Activated naive CD8-positive, alpha-beta T cell treated with anti-CD3 and anti-CD28 coated beads for 36 hours (primary cell): ENCODE measurements at places on chromosomes 5 and 9. TPM values are rescaled to one million over a fixed set of nuclear protein-coding genes. Genes with fewer than 3 reads are reported as not detected.

GRCh38 chr5:163473635-163474243 is 13.3 kb downstream of the HMMR start:
- peaks cover 54% of the 10 kb centered on the region for H3K36me3 ChIP-seq
- H3K4me1 ChIP-seq, result peaks cover 4% of the 10 kb centered on the region
- H3K27me3 ChIP-seq, result no peaks in the 10 kb centered on the region
- no peak overlapping the region for H3K27ac ChIP-seq
- H3K4me3 ChIP-seq, result no peak overlapping the region

DNA sequence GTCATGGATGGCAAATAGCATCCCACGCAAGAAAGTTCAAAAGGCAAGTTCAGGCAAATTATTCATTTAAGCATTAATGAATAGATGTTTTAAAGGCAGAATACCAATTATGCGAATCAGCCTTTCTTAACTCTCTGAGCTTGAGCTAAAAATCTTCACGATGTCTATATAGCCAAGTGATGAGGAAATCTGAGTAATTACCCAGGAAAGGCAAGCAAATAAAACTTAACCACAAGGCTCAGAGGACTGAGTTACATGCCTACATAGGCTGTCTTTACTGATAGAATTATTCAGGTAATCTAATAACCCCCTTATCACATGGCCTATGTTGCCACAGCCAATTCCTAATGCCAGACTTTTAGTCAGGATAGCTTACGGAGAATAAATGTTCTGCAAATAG is 120.8 kb upstream of the MTAP start:
- no peak for DNase-seq
- no peaks in the 10 kb centered on the region for H3K27me3 ChIP-seq

- no peaks in the 10 kb centered on the region for H3K36me3 ChIP-seq
- peaks cover 7% of the 10 kb centered on the region for H3K4me1 ChIP-seq
- H3K27ac ChIP-seq, result no peak overlapping the region
- H3K27me3 ChIP-seq, result peaks cover 13% of the 10 kb centered on the region
- DNase-seq, result no peak
- H3K4me3 ChIP-seq, result no peak overlapping the region
Measured at GRCh38 chr5:114450437-114450836, 88.6 kb downstream of the KCNN2 start.

ODF2 gene
- total RNA-seq, result 76.1 TPM

GALNT12 gene
- 10.9 TPM for total RNA-seq

OR1J2 gene
- total RNA-seq, result 0.23 TPM

GRCh38 chr9:119795395-119795794 is 426.2 kb upstream of the BRINP1 start:
- H3K27ac ChIP-seq, result no peak overlapping the region
- DNase-seq, result no peak
- no peaks in the 10 kb centered on the region for H3K27me3 ChIP-seq
- no peaks in the 10 kb centered on the region for H3K36me3 ChIP-seq
- H3K4me1 ChIP-seq, result no peaks in the 10 kb centered on the region
- no peak overlapping the region for H3K4me3 ChIP-seq

- no peaks in the 10 kb centered on the region for H3K4me1 ChIP-seq
- no peaks in the 10 kb centered on the region for H3K27me3 ChIP-seq
- no peak for DNase-seq
- H3K27ac ChIP-seq, result no peak overlapping the region
- no peak overlapping the region for H3K4me3 ChIP-seq
Measured at GRCh38 chr5:68041293-68041692, 174.3 kb upstream of the PIK3R1 start.

GRCh38 chr9:89889865-89890264 is 285.1 kb downstream of the GADD45G start:
- no peak for DNase-seq
- H3K36me3 ChIP-seq, result no peaks in the 10 kb centered on the region
- no peak overlapping the region for H3K4me3 ChIP-seq
- no peak overlapping the region for H3K27ac ChIP-seq

GRCh38 chr9:136206602-136207275 is 1.8 kb upstream of the LHX3 start:
- H3K36me3 ChIP-seq, result peaks cover 8% of the 10 kb centered on the region
- no peak for DNase-seq
- H3K27ac ChIP-seq, result no peak overlapping the region
- H3K4me1 ChIP-seq, result no peaks in the 10 kb centered on the region

GRCh38 chr5:44645502-44645901 is 163.2 kb upstream of the MRPS30 start:
- no peaks in the 10 kb centered on the region for H3K4me1 ChIP-seq
- no peak overlapping the region for H3K27ac ChIP-seq
- no peak overlapping the region for H3K4me3 ChIP-seq
- no peaks in the 10 kb centered on the region for H3K36me3 ChIP-seq
- DNase-seq, result no peak

DNA sequence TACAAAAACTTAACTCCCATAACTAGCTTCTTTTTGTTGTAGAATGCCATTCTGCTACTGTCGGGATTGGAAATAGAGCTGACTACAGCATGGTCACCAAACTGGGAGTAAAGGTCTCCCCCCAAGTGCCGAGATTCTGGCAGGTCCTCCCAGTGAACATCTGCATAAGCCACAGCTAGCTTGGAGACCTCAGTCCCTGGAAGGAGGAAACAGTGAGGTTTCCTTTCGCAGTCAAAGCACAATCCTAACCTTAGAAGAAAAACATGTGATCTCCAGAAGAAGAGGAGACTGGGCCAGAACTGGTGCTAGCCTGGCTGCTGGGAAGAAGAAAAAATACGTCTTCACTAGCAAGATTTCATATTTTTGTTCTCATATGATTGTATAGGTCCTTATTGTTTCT is 127.4 kb downstream of the SCAMP1 start:
- DNase-seq, result no peak
- no peaks in the 10 kb centered on the region for H3K27me3 ChIP-seq
- H3K4me3 ChIP-seq, result no peak overlapping the region

GRCh38 chr9:36833954-36834353 is 200.1 kb downstream of the PAX5 start:
- no peak overlapping the region for H3K4me3 ChIP-seq
- no peaks in the 10 kb centered on the region for H3K4me1 ChIP-seq
- H3K27me3 ChIP-seq, result peaks cover 5% of the 10 kb centered on the region
- H3K27ac ChIP-seq, result no peak overlapping the region

DNA sequence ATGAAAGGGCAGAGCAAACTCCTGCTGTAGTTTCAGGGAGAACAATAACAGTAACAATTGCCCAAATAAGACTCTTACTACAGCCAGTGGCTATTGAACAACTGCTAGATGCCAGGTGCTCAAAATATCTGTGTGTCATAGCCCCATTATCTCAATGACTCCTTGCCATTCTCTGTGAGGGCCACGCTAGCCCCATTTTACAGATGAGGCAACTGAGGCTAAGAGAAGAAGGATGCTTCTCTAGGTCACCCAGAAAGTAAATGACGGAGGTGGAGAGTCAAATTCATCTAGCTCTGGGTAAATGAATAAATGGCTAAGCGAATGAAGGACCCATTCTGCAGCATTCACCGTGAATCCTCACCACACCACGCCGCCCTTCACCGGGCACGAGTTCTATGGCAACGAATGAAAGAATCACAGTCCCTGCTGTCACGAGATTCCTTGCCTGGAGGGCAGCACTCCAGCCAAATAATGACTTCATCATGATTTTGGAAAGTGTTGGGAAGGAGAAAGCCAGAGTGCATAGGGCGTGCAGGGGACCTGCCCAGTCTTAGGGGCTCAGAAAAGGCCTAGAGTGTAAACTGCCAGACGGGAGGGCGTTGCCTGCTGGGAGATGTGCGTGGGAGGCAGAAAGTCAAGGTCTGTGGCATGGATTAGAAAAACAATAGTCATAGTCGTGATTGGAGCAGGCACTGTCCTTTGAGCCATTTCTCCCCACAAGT is 147.2 kb downstream of the C9orf50 start:
- H3K4me3 ChIP-seq, result no peak overlapping the region
- H3K4me1 ChIP-seq, result peaks cover 22% of the 10 kb centered on the region
- peaks cover 3% of the 10 kb centered on the region for H3K36me3 ChIP-seq
- no peak overlapping the region for H3K27ac ChIP-seq

LMX1B gene
- total RNA-seq, result not detected

TYRP1 gene
- total RNA-seq, result not detected

DNA sequence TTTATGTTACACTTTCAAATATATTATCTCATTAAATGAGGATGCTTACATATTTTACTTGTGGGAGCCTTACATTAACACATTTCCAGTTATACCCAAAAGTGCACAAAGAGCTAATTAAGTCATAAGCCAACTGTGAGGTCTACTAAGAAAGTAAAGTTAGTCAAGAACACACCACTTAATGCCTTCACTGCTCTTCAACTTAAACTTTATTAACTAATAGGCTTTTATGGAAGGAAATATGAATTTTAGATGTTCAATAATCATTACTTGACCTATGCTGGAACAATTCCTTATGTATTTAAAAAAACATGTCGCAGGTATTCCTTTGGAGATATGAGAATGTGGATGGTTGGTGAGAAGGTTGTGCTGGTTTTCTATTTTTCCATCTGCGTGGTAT is 3.4 kb downstream of the ST8SIA4 start:
- H3K4me3 ChIP-seq, result peak overlapping the region; percentile 87
- H3K27ac ChIP-seq, result peak overlapping the region; percentile 99
- H3K27me3 ChIP-seq, result no peaks in the 10 kb centered on the region

DNA sequence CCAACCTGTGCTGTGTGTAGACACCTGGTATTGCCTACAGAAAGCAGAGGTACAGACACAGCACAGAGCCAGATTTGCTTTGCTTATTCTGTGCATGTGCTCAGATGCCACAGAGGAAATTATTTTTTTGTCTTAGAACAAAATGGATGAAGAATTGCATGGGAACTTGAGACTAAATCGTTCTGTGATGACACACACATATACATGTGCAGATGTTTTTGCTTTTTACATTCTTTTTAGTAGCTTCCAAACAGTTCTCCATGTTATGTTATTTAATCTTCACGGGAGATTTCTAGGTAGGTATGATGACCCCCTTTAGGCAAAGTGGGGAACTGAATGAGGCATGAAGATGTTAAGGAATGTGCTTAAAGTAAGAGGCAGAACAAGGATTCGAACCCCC is 221.5 kb upstream of the PANK3 start:
- H3K27ac ChIP-seq, result no peak overlapping the region
- peaks cover 33% of the 10 kb centered on the region for H3K4me1 ChIP-seq
- H3K27me3 ChIP-seq, result peaks cover 19% of the 10 kb centered on the region
- H3K4me3 ChIP-seq, result no peak overlapping the region
- H3K36me3 ChIP-seq, result no peaks in the 10 kb centered on the region
- no peak for DNase-seq

DNA sequence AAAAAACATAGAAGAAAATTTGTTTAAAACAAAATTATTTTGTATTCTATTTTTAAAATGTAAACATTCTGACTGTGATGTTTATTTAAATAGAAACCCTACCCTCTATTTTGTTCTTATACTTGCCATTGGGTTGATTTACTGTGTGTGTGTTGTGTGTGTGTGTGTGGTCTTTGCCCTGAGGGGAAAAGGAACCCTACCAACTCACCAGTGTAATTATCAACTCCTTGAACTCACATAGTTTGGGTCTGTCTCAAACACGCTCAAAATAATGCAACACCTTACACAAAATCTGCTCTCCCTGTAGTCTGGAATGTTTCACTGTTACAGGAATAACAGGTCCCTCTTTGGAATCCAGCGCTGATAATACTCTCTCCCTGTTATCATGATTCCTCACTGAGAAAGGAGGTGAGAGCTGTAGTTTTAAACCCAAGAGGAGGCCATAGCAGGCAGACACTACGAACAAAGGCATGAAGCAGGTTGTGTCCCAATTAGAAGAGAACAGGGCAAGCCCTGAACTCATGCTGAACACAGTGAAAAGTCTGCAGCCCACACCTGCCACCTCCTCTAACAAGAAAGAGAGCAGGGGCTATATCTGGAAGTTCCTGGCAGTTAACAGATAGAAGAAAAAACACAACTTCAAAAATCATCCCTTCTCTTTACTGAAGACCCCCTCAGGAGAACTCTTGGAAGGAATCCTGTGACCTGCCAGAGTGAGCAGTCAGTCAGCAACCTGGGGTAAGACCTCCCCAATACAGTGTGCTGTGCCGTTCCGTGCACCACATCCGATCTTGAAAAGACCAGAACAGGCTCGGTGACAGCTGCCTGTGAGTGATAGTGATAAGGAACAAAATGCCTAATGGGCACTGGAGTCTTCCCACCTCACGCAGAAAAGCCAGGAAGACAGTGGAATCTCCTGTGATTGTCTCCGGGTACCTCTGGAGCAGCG is 608.1 kb upstream of the ADAMTS16 start:
- H3K27ac ChIP-seq, result no peak overlapping the region
- no peaks in the 10 kb centered on the region for H3K36me3 ChIP-seq
- no peak overlapping the region for H3K4me3 ChIP-seq
- no peaks in the 10 kb centered on the region for H3K4me1 ChIP-seq
- DNase-seq, result no peak

GRCh38 chr5:862367-863243 is 11.8 kb upstream of the ZDHHC11 start:
- H3K27me3 ChIP-seq, result no peaks in the 10 kb centered on the region
- no peak overlapping the region for H3K27ac ChIP-seq
- H3K36me3 ChIP-seq, result peaks cover 9% of the 10 kb centered on the region

GRCh38 chr5:32100691-32101302 is 73.3 kb downstream of the GOLPH3 start:
- no peak for DNase-seq
- no peaks in the 10 kb centered on the region for H3K27me3 ChIP-seq
- no peaks in the 10 kb centered on the region for H3K36me3 ChIP-seq
- no peak overlapping the region for H3K4me3 ChIP-seq
